ENCODE measurements at places on chromosomes 12 and 14.

- peak; percentile 4 for DNase-seq
These were observed 12.4 kb upstream of the SNAPC1 start for GRCh38 chr14:61749867-61750266.

DNA sequence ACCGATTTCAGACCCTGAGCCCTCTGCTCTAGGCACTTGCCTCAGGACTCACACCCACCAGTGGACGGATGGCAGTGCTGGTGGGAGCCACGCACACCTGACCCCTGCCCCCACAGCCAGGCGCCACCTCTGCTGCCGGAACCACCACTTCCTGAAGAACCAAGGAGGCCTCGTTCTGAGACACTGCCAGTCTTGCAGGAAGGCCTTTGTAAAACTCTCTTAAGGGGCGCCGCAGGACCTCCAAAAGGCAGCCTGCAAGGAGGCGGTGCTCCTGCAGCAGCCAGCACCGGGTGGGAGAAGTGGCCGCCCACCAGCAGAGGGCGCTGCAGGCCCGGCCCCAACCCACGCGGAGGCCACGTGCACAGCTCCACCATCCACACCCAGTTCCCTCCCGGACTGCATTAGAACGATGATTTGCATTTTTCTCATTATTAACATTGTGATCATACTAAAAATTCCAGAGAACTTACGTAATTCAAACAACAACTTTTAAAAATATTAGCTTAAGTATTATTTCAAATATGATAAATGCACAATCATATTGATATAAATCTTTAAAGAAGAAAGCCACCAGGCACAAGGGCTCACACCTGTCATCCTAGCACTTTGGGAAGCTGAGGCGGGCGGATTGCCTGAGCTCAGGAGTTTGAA, 12.8 kb downstream of the STX2 start:
- no peak for DNase-seq

DNA sequence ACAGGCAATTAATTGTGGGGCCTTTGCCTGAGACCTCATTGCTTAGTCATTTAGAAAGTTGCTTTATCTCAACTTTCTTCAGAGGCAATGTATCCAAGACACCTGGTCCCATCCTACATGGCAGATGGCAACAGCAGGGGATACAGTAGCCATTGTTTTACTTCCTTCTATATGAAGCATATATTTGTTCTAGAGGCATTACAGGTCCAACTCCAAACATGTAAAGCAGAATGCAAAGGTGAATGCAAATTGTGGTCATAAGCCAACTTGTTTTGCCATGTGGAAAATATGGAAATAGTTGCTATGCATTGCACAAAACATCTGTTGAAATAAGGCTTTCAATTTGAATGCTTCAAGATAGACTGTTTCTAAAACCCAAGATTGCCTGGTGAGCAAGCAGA, 109.8 kb upstream of the BCAT1 start:
- DNase-seq: no peak

GRCh38 chr14:51576117-51576430, 75.6 kb upstream of the FRMD6 start:
- DNase-seq: no peak

- DNase-seq: no peak
These were observed 6.0 kb upstream of the SLC24A4 start for GRCh38 chr14:92316937-92317336.

DNA sequence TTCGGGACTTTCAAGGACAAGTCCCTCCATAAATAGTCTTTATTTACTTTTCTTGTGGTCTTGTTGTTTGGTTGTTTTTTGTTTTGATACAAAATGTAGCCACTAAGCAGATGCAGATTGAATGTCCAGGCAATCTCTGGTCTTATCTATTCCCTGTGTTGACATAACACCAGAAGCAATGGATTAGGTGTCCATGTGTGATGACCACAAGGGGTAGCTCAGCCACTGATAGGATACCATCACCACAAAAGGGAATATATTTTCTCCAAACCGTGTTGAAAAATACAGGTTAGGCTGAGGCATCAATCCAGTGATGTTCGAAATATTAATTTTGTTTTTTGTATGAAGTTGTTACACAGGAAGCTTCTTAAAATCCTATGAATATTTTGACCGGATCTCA, 196.3 kb downstream of the EPS8 start:
- DNase-seq: no peak

Measured in NCI-H774 (cell line).